ENCODE measurements at places on chromosomes 16 and 17.

DNA sequence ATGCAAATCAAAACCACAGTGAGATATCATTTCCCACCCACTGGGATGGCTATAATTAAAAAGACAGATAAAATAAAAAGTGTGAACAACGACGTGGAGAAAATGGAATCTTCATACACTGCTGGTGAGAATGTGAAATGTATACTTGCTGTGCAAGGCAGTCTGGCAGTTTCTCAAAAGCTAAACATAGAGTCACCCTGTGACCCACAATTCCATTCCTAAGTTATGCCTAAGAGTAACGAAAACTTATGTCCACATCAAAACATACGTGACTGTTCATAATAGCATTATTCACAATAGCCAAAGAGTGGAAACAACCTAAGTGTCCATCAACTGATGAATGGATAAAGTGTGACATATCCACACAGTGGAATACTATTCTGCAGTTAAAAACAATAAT lies 38.1 kb upstream of the VPS4A start:
- DNase-seq: no peak

GRCh38 chr17:46958041-46958591 lies 20.9 kb downstream of the RPRML start:
- no peak for DNase-seq

GRCh38 chr16:85492295-85492864 lies 120.7 kb upstream of the GSE1 start:
- no peak for DNase-seq

GRCh38 chr17:68035523-68036303 lies at the start of gene KPNA2:
TSS of gene KPNA2 (plus strand) at chr17:68035735. CDS start at chr17:68037133, 1,398 bp downstream.
- peak; percentile 86 for DNase-seq

GRCh38 chr17:81518113-81518784 lies 5.7 kb upstream of the ACTG1 start:
- no peak for DNase-seq

DNA sequence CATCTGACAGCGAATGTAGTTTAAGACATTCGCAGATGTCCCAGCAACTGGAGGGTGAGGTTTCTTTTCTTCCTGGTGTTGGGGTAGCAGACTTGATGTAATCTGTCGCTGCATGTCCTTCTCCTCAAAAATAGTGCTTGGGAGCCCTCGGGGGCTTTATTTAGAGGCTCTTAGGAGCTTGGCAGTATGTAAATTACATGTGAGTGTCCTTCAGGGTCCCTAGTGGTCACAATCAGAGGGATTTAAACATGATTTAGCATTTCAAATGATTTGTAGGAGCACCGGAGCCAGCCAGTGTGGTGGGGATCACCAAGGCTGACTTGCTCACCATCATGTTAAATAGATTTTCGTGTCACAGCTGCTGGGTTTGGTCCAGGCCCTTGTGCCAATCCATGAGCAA lies 8.8 kb upstream of the SALL1 start:
- DNase-seq: no peak

DNA sequence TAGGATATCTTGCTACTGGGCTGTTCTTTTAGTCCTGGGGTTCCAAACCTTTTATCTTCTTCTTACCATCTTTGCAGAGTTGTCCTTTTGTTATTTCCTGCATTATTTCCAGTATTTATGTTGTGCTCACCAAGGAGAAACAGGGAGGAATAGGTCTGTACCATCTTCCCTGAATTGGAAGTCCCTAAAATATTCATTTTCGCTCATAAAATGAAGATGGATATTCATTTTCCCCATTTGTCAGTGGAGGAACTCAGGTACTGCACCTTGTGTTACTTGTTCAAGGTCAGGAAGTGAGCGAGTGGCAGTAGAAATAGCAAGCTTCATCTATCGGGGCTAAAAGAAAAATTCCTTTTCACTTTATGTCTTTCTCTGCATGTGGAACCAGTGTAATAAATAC lies 989.7 kb downstream of the CDH11 start:
- DNase-seq: no peak

DNA sequence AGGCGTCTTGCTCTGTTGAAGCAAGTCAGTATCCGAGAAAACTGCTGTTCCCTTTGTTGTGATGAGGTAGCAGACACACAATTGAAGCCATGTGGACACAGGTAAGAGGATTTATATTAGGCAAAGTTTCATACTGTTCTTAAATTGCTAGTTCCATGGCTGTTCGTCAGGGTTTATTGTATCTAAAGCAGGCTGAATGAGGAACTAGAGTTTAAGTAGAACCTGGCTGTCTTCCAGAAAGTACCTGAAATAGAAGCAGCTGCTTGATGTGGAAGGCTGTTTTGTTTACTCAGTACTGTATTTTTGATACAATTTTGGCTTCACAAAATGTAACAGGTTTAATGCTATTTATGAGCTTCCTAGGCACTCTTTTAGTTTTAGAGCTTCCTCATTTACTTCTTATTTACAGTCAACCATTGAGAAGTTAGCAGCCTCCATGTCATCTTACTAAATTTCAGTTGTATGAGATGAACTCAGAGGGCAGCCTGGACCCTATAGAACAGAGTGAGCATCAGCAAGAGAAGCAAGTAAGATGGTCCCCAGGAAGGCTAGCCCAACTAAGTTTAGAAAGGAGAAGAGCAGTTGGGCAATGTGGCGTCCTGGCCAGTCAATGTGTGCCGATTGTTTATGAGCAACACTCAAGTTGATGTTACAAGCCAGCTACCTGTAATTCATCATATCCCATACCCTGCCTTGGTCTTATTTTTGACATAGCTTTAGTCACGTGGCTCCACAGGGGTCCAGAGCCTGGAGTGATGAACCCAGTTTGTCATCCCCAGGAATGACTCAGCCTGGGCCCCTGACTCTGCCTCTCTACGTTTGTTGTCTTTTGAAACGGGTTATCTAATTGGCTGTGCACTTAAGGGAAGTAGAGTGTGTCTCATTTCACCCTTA lies 9.7 kb upstream of the ARL2BP start:
- DNase-seq: no peak

DNA sequence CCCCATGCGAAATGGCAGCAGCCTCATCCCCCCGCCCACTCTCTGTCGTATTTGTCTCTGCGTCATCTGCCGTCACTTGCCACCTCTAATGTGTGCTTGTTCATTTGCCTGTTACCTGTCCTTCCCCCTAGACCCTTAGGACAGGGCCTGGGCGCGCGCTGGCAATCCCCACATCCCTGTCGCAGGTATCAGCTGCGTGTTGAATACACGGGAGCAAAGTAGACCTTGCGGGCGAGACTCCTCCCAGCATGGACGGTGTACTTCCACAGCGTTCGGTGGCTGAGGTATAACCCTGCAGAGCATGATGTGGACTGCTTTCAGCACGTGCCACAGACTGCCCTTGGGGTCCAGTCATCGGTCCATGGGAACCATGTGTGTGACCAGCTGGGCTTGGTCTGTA lies 170.1 kb upstream of the CHMP6 start:
- DNase-seq: no peak

GRCh38 chr17:32947736-32948135 lies 19.8 kb downstream of the TMEM98 start:
- no peak for DNase-seq

- peak; percentile 17 for DNase-seq
Measured at GRCh38 chr16:14249291-14250032, 178.3 kb downstream of the MRTFB start.

GRCh38 chr16:59604354-59604753 lies 870.2 kb upstream of the GOT2 start:
- DNase-seq: no peak

DNA sequence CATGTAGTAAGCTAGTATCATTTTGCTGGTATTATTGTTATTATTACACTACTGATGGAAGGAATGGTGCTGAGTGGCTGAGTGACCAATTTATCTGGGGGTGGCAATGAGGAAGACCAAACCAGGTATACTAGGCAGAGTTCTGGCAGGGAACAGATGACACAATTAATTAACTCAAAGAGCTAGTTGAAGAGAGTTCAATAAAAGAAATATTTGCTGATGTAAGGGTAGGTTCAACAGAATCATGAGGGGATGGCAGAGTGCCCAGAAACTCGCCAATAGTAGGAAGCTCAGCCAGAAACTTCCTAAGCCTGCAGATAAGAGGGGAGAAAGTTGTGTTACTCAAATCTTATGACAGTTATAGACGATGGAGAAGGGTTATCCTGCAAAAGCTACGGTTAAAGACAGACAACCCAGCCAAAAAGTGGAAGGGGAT lies 352.5 kb downstream of the KCNJ2 start:
- DNase-seq: no peak

DNA sequence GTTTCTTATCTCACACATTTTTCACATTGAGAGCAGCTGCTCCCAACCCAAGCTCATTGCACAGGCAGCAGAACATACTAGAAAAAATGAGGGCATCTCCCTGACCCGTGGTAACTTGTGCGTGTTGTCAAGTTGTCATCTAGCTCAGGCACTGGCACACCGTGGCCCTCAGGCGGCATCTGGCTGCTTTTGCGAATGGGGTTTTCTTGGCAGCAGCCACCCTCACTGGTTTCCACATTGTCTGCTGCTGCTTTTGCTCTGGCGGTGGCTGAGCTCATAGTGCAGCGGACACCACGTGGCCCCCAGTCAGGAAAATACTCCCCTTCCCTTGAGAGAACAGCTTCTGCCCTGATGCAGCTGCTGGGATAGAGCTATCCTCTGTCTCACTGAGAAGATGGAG lies 9.4 kb upstream of the TEDC2 start:
- DNase-seq: no peak

GRCh38 chr16:35731341-35732040 lies 2272.1 kb downstream of the TP53TG3F start:
- DNase-seq: no peak

DNA sequence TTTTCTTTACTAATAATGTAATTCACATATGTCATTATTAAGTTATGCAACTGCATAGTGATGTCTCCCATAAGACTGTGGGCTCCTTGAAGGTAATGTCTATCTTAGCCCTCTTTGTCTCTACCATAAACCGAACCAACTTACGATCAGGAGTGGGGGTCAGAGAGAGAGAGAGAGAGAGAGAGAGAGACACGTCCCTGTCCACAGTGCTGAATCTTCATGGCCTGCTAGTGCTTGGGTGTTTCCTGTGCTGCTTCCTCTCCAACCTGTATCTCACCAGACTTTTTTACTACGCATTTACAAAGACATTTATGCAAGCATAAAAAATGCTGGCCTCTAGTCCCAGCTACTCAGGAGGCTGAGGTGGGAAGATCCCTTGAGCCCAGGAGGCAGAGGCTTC lies 52.2 kb upstream of the HAPSTR1 start:
- no peak for DNase-seq

Measured in stimulated activated CD8-positive, alpha-beta memory T cell treated with anti-CD3 and anti-CD28 coated beads, Interleukin-7, amount 100 ng/mL, for 1 hour (primary cell).